SJCRH30 (cell line): ENCODE measurements at places on chromosomes 3 and 15. TPM values are rescaled to one million over a fixed set of nuclear protein-coding genes. Genes with fewer than 3 reads are reported as not detected.

Gene IQCH
- 3.2 and 3.7 TPM in 2 replicates for total RNA-seq

Gene SLC9C1
- total RNA-seq: not detected in 2 replicates

GRCh38 chr3:177936721-177937120, 599.5 kb upstream of the KCNMB2 start:
- DNase-seq: no peak

DNA sequence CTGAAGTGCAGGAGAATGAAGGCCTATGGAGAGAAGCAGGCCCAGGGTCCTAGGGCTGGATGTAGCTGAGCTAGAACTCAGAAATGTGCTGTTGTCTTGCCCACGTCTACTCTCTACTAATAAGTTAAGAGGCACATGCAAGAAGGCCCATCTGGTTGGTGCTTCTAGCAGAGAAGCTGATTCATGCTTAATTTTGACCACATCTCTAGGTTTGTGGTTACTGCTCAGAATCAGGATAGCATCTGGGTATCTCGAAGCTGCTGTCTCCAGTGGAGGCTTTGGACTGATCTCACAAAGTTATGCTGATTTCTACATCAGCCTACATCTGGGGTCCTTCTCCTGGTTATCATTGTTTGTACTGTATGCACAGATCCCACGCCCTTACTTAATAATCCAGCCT, 87.3 kb downstream of the CACNA1D start:
- no peak for DNase-seq

GRCh38 chr3:126956361-126956760, 26.6 kb upstream of the PLXNA1 start:
- DNase-seq: no peak

DNA sequence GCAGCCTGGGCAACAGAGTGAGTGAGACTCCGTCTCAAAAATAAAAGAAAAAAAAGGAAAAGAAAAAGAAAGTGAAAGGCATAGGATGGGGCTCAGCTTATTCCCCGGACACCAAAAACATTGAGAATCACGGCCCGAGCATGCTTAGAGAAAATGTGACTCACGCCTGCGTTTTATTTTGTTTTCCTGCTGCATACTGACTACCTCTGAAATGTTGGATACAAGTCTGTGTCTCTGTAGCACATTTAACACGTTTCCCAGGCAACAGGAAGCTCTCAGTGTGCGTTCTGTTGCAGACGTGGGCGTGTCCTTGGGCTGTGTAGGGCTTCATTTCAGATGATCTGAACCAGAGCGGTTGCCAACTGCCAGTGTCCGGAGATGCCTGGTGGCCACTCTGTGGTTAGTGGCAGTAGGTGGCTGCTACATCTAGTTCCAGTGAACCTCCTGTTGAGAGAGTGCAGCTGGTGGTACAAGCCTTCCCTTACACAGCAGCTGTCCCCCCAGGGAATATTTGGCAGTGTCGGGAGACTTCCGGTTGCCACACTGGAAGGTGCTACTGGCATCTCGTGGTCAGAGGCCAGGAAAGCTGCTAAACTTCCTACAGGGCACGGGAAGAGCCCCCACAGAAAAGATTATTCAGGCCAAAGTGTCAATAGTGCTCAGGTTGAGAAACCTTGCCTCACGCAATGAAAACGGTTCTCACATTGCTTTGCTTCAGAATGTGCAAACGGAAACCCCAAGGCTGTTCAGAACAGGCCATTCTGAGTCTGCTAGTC, 3.0 kb downstream of the SLC51A start:
- peak; percentile 88 for DNase-seq

GRCh38 chr3:32374788-32375595, 16.7 kb upstream of the CMTM7 start:
- peak; percentile 37 for DNase-seq

- no peak for DNase-seq
Measured at GRCh38 chr3:180467177-180467576, 134.8 kb upstream of the TTC14 start.

DNA sequence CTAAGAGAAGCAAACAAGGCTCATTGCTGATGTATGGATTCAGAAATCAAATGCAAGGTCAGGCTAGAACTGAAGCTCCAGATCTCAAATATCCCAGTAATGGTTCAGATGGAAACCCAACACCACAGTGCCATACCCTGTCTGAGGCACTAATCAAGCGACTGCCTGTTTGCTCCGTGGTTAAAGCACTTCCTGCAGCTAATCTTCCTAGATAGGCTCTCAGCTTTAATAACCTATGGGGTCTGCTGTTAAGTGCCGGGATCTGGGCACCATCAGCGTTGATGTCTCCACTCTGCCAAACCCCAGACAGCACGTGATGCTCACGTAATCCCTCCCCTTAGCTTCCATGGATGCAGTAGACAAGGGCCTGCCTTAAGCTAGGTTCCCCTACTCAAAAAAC, 262.6 kb downstream of the MECOM start:
- peak; percentile 61 for DNase-seq

DNA sequence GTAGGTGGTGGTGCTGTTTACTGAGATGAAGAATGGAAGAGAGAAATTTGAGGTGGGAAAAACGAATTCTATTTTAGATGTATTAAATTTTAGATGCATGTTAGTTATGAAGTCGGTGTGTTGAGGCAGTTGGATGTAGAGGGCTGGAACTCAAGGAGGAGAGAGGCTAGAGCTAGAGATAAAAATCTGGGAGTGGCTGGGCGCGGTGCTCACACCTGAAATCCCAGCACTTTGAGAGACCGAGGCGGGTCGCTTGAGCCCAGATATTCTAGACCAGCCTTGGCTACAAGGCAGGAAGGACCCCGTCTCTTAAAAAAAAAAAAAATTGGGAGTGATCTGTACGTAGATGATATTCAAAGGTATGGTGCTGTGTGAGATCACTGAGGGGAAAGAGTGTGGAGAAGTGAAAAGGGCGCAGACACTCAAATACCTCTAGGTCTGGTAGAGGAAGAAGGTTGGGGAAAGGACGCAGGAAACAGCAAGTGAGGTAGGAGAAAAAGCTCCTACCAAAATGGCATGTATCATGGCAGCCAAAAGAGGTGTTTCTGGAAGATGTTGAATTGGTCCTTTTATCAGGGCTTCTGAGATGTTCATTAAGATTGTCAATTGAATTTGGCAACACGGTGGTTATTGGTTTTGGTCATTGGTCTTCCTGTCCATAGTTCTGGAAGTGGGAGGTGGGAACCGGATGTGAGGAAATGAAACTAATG, 1.8 kb downstream of the YEATS2 start:
- DNase-seq: no peak
